Natural killer cell treated with Interleukin-12 subunit alpha and Interleukin-12 subunit beta and Interleukin-15 and Interleukin-18, amount 100 ng/mL, for 72 hours (primary cell): ENCODE measurements at places on chromosomes 12 and 14. TPM values are rescaled to one million over a fixed set of nuclear protein-coding genes. Genes with fewer than 3 reads are reported as not detected.

The RTN1 gene
- total RNA-seq, result not detected

The SLC7A8 gene
- total RNA-seq, result 3.5 TPM

GRCh38 chr12:77667101-77667500, 163.6 kb upstream of the NAV3 start:
- H3K27me3 ChIP-seq, result no peaks in the 10 kb centered on the region
- H3K36me3 ChIP-seq, result no peaks in the 10 kb centered on the region
- H3K4me3 ChIP-seq, result no peak overlapping the region
- no peak for DNase-seq
- no peaks in the 10 kb centered on the region for H3K4me1 ChIP-seq

DNA sequence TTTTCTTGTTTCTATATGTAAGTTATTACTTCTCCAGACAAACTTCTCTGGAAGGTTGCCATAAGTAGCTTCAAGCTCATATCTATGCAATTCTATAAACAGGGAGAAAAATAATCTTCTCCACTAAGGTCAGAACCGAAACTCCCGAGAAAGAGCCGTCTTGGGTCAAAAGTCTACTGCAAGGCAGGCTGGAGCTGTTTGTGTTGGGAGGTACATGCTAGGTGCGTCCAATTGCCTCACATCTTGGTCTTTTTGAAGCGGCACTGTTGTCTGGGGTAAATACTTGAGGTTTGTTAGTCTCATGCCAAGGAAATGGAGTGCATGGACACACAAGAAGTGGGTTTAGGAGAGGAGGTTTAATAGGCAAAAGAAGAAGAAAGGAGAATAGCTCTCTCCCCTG, 674.7 kb upstream of the TMEM132C start:
- no peak for DNase-seq
- no peaks in the 10 kb centered on the region for H3K36me3 ChIP-seq
- no peaks in the 10 kb centered on the region for H3K4me1 ChIP-seq
- H3K4me3 ChIP-seq, result no peak overlapping the region
- no peaks in the 10 kb centered on the region for H3K27me3 ChIP-seq

The CAND1 gene
- total RNA-seq, result 161 TPM

The TAS2R31 gene
- 4.8 TPM for total RNA-seq

DNA sequence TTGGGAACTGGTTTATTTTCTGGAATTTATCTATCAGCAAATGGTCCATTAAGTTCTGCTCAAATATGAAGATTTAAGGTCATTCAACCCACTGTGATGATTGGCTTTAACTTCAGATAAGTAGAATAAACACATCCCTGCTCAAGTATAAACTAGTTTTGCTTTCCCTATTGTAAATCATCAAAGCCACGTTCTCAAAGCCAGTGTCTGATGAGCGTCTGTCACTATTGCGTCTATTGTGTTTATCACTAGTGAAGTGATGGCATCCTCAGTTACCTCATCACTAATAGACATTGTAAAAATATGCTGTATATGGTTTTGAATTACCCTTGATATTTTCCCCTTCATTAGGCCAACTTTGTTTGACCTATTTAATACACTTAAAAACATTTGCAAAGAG, 351.3 kb downstream of the BCAT1 start:
- H3K27me3 ChIP-seq, result peaks cover 6% of the 10 kb centered on the region
- H3K4me1 ChIP-seq, result peaks cover 14% of the 10 kb centered on the region
- no peaks in the 10 kb centered on the region for H3K36me3 ChIP-seq
- no peak overlapping the region for H3K4me3 ChIP-seq
- no peak for DNase-seq

The WNT1 gene
- total RNA-seq, result not detected
